ENCODE measurements at places on chromosomes 3 and 15.

GRCh38 chr3:197749315-197749600 lies 425 bp upstream of the FYTTD1 start:
- DNase-seq: no peak

DNA sequence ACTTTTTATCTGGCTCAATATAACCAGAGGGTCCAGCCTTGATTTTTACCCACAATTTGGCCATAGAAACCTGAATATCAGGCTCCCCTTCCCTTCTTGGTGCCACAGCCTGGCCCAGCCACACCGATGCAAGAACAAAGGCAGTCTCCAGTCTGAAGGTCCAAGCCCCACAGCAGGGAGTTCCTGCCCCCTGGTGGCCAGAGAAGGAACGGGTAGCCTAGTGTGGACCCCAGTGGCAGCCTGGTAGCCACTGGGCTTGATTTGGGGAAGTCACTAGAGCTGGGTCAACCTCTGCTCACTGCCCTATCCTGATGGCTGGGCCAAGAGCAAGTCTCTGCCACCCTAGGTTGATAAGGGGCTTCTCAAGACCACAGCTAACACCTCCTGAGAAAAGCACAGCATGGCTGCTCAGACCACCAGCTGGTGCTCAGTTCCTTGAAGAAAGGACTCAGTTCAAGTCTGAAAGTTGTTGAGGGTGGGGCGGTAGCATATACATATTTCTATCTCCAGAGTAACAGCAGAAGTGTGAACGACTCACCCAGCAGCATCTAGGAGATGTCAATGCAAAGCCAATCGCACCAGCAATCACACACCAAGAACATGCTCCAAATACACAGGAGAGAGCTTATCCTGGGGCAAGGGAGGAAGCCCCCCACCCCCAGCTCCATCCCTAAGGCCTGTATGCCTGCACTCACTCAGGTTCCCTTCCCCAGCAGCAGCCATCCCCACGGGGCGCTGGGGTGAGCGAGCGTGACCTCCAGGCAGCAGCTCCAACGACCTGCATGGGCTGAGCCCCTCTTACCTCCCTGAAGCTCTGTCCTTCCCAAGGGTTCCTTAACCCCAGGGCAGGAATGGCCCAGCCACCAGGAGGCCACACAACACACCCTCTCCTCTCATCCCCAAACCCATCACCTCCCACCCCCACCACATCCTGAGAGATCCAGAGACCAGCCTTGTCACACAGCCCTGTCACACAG lies 7.6 kb downstream of the PFKFB4 start:
- peak; percentile 66 for DNase-seq

DNA sequence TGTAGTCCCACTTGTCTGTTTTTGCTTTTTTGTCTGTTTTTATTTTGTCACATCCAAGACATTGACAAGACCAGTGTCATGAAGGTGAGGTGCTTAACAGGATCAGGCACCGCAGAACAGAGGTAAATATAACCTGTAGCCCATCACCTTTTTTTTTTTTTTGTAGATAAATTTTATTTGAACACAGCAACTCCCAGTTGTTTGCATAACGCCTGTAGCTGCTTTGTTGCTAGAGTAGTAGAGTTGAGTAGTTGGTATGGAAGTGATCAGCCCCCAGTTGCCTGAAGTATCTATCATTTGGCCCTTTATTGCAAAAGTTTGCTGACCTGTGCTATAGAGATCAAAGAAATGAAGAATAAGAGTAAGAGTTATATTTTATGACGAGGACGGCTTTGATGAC lies 135.0 kb downstream of the TCF12 start:
- no peak for DNase-seq

DNA sequence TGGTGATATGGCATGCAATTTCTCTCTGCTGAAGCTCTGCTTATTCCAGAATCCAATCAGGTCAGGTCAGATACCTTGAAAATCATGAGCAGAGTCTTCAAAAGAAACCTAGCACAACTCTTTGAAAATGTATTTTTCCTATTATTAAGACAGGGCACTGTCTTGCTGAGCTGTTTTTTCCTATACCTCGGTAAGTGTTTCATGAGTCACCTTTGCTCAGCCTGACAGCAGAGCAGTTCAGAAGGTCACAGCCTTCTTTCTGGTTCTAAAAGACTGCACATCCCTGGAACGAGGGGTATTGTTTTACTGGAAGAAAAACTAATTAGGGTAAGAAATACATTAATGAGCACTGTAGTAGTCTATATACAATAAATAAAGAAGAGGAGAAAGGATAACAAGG lies 422.0 kb downstream of the SOX2 start:
- DNase-seq: no peak

- no peak for DNase-seq
Measured at GRCh38 chr3:141240687-141241615, 9.3 kb downstream of the PXYLP1 start.

- DNase-seq: no peak
Measured at GRCh38 chr3:157066335-157067098, 93.4 kb downstream of the CCNL1 start.

- no peak for DNase-seq
Measured at GRCh38 chr15:83978588-83978987, 257.0 kb upstream of the GOLGA6L4 start.

DNA sequence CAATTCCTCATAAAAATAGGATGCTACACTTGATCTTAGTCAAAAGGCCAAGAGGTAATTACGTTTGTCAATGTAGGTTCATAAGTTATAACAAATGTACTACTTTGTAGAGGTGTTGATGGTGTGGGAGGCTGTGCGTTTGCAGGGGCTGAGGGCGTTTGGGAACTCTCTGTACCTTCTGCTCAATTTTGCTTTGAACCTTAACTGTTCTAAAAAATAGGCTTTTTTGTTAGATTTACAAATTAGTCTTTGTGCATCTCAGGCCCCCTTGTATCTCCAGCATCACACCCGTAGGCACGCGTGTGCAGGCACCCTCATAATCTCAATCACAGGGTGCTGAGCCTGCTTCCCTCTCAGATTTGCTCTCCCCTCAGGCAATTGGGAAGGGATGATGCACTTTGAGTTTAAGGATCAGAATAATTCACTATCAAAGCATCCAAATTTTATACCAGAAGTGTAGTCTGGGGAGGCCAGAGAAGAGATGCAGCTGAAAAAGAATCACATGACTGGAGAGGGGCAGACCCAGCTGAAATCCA lies 36.1 kb upstream of the STRIT1 start:
- DNase-seq: no peak

- DNase-seq: no peak
Measured at GRCh38 chr3:149020839-149021252, 29.5 kb downstream of the GYG1 start.

DNA sequence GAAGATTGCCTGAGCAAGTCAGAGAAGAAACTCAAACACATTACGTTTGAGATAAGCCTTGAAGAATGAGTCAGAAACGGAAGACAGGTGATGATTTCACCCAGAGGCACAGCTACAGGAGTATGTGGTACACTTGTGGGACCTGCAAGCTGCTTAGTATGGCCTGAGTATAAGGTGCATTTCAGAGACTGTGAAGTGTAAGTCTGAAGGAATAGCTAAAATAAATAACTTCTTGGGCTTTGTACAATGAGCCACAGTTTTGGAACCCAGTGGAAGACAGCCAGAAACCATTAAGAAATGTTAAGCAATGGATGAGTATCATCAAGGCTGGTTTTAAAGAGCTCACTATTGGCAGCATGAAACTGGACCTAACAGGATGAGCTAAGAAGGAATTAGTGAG lies 826.2 kb downstream of the ROBO1 start:
- no peak for DNase-seq

DNA sequence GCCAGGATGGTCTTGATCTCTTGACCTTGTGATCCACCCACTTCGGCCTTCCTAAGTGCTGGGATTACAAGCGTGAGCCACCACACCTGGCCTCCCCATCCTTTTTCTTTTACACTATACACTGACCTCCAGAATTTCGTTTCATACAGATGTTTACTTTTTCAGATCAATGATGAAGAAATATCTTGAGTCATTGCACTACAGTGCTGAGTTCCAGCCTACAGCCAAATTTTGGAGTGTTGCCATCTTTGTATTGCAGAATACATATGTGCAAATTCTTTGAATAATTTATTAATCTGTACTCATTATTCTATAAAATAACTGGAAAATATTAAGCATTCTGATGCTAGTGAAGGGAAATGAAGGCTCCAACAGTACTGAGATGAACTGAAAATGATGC lies 12.5 kb downstream of the ZPLD1 start:
- no peak for DNase-seq

- peak; percentile 65 for DNase-seq
Measured at GRCh38 chr3:177928172-177928873, 607.9 kb upstream of the KCNMB2 start.

GRCh38 chr3:173003471-173003870 lies 137.6 kb downstream of the SPATA16 start:
- no peak for DNase-seq

GRCh38 chr3:68088216-68088615 lies 433.8 kb upstream of the SUCLG2 start:
- no peak for DNase-seq

Measured in NCI-H460 (cell line).